ENCODE measurements at places on chromosomes 16 and 17.

- no peak for DNase-seq
Measured at GRCh38 chr17:79897243-79898063, 58.2 kb upstream of the CBX4 start.

DNA sequence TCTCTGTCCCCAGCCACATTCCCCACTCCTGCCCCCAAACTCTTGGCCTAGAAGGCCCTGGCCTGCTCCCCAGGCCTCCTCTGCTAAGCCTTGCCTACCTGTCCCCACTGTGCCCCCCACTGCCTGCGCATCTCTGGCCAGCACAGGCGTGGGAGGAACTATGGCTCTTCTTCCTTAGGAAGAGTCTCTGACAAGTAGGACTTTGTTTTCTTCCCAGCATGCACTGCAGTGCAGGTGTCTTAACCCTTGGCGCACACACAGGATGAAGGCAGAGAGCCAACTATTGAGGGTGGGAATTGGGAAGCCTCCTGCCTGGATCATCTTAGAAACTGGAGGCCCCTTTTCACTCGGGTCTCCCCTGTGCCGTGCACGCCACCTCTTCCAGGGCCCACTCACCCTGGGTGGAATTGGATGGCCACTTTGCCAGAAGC, 3.6 kb downstream of the AMDHD2 start:
- no peak for DNase-seq

GRCh38 chr16:69145658-69146057, 13.2 kb downstream of the UTP4 start:
- DNase-seq = no peak

DNA sequence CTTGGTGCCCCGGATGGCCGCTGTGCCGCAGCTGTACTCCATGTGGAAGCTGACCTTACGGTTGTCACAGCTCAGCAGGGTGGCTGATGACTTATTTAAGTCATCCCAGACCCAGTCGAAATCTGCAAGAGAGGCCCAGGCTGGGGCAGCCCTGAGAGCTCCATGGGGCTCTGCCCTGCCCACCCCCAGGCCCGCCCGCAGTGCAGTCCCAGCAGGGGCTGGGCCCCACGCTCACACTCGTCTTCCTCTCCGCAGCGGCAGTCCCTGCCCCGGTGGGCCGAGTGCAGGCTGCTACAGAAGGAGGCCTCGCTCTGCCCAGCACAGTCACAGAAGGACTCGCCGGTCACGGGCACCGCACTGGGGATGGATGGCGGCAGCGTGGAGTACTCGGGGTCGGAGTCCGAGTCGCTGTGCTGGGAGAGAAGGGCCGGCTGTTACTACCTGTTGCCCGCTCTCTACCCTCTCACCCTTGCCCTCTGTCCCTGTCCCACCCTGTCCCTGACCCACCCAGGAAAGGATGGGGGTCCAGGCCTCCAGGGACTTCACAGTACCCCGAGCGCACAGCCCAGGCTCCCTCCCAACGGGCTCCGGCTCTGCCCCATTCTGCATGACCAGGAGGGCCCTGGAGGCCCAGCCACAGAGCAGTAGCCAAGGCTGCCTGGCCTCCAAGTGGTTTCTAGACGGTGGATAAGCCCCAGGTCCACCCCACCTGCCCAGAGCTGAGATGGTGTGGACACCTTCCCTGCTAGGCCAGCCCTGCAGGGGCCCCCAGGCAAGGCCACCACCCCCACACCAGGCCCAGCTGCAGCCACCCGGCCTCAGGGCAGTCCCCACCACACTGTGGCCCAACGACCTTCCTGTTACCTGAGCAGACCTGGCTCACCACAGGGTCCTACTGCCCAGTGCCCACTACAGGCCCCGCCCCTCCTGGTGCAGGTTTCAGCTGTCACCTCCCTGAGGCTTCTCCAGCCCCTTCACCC, 3.9 kb downstream of the SPSB3 start:
- DNase-seq = no peak

GRCh38 chr16:17437981-17438380, 32.8 kb downstream of the XYLT1 start:
- no peak for DNase-seq

GRCh38 chr17:48237456-48237855, 129.9 kb downstream of the SNX11 start:
- DNase-seq = no peak

- DNase-seq = no peak
Measured at GRCh38 chr17:75869282-75870141, 8.9 kb downstream of the TRIM47 start.

GRCh38 chr16:66289051-66289680, 77.3 kb upstream of the CDH5 start:
- DNase-seq = no peak

GRCh38 chr16:86079255-86079885, 180.4 kb downstream of the IRF8 start:
- peak; percentile 67 for DNase-seq

- no peak for DNase-seq
Measured at GRCh38 chr16:76656994-76657393, 379.8 kb downstream of the CNTNAP4 start.

DNA sequence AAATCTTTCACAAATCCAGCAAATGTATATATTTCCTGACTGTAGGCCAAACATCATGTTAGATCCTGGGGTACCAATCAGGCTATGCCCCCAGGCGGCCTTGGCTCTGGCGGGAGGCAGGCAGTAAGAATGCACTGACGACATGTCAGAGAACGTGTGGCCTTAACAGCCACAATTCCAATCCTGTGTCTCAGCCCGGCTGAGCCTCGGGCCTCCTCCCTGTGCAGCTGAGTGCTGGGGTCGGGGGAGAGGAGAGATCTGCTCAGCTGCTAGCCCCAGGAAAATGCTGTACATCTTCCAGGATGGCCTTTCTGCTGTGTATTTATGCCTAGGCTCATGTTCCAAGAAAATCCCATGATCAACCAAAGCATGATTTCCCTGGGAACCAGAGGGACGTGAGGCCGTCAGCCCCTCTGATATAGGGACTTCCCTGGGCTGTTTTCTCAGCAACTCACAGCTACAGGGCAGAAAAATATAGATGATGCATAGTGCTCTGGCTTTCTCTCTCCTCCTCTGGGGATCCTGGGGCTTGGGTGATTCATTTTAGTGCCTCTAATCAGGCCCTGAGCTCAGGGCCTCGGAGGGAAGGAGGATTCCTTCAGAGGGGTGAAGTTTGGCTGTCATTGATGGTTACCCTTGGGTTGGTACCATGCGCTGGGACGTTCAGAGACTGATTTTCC, 604.0 kb downstream of the HS3ST4 start:
- DNase-seq = no peak

- DNase-seq = no peak
Measured at GRCh38 chr16:85639529-85640253, 26.6 kb downstream of the GSE1 start.

GRCh38 chr17:17661834-17662385, 19.3 kb upstream of the RAI1 start:
- DNase-seq = no peak

GRCh38 chr16:85465328-85466303, 147.5 kb upstream of the GSE1 start:
- no peak for DNase-seq

- DNase-seq = no peak
Measured at GRCh38 chr17:57289130-57289529, 32.8 kb downstream of the MSI2 start.

GRCh38 chr16:29927070-29927905, 1.3 kb upstream of the KCTD13 start:
- no peak for DNase-seq

GRCh38 chr17:12231355-12231682, 210.6 kb downstream of the MAP2K4 start:
- no peak for DNase-seq

GRCh38 chr17:59512844-59513385, 52.5 kb upstream of the DHX40 start:
- DNase-seq = no peak

GRCh38 chr17:50425682-50426471, at the start of gene ACSF2:
Gene ACSF2 (plus strand): TSS chr17:50426218. CDS start chr17:50426262, 44 bp downstream.
- DNase-seq = peak; percentile 87

DNA sequence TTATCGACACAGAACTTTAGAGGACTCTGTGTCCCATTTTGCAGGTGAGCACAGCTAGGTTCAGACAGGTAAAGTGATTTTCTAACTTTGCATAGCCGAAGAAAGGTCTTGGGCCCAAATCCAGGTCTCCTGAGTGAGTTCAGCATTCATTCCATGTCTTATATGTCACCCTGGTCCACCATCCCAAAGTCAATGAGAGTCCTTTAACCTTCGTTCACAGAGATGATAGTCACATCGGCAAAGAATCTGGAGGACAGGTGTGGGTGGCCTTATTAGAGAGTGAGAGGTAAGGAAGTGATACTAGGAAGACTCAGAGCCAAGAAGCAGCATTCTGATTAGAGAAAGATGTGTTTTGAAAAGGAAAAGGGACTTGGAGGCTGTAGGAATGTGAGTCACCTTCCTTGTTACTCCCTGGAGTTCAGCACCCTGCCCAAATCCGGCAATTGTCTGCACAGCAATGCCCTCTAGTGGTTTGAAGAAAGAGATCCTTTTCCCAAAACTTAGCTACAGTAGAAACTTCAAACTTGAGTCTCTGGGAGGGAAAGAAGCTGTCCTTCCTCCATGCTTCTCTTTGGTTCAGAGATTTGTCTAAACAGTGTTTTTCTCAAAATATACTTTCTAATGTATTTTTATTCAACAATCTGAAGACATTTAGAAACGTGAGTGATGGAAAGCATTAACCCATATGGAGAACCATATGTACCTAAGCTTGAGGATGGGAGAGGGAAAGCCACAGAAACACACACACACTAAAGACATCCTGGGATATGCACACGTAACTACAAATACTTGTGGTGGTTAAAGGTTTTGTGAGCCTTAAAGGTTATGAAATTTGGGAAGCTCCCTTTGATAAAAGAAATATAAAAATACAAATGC, 96.4 kb upstream of the SHISA6 start:
- DNase-seq = no peak

Data from suprapubic skin (tissue), 4 donors.